ENCODE measurements at places on chromosomes 5 and 9.

GRCh38 chr5:140145256-140145655, 19.5 kb downstream of the IGIP start:
- no peak for DNase-seq

DNA sequence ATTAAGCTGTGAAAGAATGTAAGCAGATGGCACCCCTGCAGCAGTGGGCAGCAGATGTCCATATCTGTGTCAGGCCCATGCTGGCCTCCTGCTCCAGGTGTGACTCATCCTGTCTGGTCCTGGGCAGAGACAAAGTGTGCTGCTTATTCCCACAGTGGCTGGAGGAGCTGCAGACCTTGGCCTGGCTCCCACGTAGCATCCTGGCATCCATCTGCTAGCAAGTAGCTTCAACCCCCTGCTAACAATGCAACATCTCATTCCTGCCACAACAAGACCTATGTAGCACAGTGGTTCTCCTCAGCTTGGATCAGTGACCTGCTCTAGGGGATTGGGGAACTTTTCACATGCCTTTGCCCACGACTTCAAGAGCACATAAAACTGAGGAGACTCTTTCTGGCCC, 126.4 kb upstream of the SLC12A2 start:
- DNase-seq, result no peak

GRCh38 chr5:90050103-90050502, 359.5 kb downstream of the CETN3 start:
- DNase-seq, result peak; percentile 42

DNA sequence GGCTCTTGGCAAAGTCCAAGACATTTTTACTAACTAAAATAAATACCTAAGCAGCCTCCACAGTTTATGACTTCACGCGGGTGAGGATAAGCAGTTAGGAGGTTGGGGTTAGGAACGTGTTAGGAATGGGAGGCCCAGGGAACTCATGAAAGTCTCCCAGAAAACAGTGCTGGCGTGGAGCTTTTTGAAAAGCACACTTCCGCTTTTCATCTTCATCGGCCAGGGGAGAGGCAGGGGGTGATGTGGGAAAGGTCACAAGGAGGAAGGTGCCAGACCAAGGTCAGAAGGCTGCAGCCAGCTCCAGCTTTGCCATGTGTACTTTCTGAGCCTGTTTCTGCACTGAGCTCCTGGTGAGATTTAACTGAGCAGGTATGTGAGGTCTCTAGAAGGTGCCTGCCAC, 149.0 kb downstream of the PHF2 start:
- DNase-seq, result no peak

All from Karpas-422 (cell line).